Stimulated activated memory B cell treated with anti-CD40 and anti-IgM and Interleukin-4, amounts not matched to agents 10 μg/mL and 1 μg/mL and 100 μg/mL, for 72 hours (primary cell): ENCODE measurements at places on chromosomes 1 and 21.

DNA sequence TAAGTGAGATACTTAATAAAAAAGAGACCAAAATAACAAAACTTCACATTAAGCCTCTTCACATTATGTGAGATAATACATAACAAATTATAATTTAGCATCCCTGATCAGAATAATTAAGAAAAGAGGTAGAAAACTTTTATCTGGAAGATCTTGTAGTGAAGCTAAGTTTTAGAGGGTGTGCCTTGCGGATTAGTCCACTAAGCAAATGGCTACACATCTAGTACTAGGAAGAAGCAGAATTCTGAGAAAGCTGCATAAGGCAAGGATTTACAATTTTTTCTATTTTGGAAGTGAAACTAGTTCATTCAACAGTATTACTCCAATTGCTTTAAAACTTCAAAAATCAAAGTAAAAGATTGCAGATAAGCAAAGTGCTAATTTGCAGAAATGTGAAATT, 3.5 kb downstream of the YOD1 start:
- ATAC-seq, result no peak

GRCh38 chr1:199665371-199665770, 362.1 kb upstream of the NR5A2 start:
- no peak for ATAC-seq

- no peak for ATAC-seq
Observed at GRCh38 chr21:32934829-32935228, 90.9 kb upstream of the OLIG2 start.

DNA sequence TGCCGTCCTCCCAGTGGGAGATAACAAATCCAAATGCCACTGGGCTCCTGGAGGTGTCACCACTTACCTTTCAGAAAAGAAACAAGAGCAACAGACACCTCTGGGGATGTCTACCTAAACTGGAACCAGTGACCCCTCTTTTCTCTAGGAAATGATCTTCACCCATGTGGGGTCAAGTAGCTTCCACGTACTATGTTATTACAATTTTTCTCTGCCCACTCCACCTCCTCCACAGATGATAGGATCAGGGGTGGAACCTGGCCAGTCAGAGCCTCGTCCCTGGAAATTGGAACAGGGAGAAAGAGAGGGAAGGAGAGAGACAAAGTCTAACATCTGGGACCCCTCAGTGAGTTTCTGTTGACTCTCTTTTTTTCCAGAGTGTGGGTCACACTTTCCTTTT, 50.1 kb downstream of the H3-3A start:
- ATAC-seq, result no peak

DNA sequence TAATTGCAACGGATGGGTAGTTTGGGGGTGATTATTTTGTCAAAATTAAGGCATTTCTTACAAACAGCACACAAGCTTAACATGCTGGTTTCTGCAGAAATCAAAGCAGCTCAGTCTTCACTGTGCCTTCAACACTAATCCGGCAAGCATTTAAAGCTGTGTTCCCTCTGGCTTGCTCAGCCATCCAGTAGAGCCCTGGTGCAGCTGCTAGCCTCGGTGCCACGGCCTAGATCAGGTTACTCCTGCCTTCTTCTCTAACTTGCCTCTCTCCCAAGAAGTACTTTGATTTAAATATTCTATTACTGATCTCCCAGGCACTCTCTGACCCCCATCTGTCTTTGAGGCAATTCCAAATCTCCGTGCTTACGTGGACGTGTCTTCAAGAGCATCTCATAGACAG, 85.6 kb downstream of the GREM2 start:
- ATAC-seq, result no peak

DNA sequence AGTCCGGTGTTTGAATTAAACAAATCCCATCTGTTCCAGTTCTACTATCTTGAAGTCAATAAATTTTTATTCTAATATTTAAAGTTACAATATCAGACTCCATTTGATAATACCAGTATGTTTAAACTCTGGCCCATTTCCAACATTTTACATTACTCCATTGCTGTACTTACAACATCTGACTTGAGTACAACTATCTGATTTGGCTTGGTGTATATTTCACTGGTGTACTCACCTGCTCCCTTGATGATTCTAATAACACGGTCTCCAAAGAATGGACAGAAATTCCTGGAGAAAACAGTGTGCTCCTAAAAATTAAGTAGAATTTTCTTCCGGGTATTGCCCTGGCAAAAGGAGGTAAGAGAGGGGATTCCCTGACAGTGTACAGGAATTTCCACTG, 680.5 kb upstream of the ADAMTS5 start:
- no peak for ATAC-seq

GRCh38 chr21:42836767-42837301, 42.5 kb downstream of the WDR4 start:
- ATAC-seq, result no peak
